ENCODE measurements at places on chromosomes 1 and 21.

GRCh38 chr1:19472174-19472573 lies 13.2 kb downstream of the CAPZB start:
- no peak for DNase-seq

- DNase-seq: no peak
Observed at GRCh38 chr1:22556391-22557104, 6.7 kb upstream of the EPHA8 start.

GRCh38 chr1:109661391-109661790 lies 5.5 kb downstream of the GSTM4 start:
- DNase-seq: no peak

DNA sequence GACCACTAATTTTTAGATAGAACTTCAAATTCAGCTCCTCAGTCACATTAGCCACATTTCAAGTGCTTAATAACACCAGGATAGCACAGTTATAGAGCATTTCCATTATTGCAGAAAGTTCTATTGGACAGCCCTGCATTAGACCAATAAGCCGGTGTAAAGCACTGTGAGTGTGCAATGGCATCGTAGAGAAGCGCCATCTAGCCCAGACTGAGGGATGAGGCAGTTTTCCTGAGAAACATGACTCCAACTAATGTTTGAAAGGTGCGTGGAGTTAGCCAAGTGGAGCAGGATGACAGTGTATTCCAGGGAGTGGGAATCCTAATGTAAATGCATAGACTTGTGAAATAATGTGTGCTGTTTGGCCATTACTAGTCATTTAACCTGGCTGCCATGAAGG lies 7.7 kb downstream of the RPE65 start:
- DNase-seq: no peak

DNA sequence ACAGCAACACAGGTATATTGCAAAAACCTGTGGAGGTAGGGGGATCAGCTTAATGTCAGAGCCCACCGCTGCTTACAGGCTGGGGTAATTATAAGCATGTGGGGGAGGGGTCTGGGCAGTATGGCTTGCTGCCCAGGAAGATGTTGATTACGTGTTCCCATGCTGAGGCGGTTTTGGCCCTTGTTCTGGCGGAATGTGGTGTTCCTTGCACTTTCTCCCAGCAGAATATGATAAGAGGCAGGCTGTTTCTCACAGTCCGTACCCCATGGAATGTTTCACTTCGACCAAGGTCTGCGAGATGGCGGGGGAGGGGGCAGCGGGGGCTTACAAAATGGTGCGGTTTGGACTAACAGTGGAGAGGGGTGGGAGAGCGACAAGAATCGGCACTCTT lies 9.8 kb upstream of the HPCAL4 start:
- no peak for DNase-seq

GRCh38 chr1:248788327-248788726 lies 32.8 kb upstream of the LYPD8 start:
- DNase-seq: no peak

DNA sequence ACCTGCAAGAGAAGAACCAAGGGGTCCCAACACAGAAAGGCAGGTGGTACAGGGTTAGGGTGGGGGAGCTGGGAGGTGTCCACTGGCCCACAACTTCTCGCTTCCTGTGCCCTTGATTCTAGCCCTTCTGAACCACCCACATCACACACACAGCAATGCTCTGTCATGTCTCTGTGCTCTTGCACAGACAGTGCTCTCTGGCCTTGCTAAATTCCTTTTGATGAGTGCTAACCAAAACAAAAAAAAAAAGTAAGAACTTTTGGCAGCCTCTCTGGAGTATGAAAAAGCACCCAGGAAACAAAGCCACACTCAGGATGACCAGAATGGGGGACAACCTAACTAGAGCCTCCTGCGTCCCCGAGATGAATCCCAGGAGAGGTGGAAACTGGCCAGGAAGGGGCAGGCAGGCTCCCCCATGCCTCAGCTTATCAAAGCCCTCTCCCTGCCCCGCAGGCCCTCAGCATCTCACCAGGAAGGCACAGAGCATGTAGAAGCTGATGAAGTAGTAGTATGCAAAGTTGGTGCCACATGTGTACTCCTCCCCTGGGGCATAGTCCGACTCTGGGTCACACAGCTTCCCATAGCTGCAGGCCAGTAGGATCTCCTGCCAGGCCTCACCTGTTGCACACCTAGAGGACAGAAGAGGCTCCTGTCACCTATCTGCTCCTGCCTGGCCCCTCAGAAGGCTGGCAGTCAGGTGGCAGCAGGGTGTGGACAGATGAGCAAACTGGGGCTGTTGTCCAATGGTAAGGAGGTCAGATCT lies 27.2 kb upstream of the KIF21B start:
- no peak for DNase-seq

DNA sequence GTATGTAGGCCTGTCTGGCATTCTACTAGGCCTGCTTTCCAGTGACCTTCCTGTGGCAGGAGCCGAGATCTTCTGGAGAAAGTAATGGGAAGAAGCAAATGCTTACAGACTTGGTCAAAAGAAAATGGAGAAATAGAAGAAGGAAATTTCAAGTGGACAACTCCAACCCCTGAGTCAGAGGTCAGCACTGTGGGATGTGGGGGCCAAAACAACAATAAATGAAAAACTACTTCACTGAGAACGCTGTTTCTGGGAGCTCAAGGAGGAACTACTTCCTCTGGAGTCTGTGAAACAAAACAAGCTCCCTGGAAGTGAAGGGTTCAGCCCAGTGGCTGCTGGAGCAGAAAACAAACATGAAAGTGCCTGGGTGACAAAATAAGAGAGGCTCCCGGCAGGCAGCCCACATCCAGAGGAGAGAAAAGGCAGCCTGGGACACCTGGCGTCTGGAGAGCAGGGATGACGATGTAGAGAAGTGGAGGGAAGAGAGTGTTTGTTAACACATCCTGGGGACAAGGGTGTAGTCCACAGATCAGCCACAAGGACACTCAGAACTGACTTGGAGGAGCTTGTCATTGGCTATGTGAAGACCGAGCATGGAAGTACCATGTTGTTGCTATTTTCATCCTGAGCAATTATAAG lies 355.2 kb downstream of the SMYD3 start:
- no peak for DNase-seq

- no peak for DNase-seq
Observed at GRCh38 chr1:117981455-117982192, 52.1 kb downstream of the WDR3 start.

GRCh38 chr1:185474440-185475149 lies 157.6 kb upstream of the IVNS1ABP start:
- DNase-seq: no peak

- no peak for DNase-seq
Observed at GRCh38 chr1:119729044-119729443, 17.3 kb downstream of the PHGDH start.

- no peak for DNase-seq
Observed at GRCh38 chr1:32636914-32637645, 13.3 kb downstream of the ZBTB8OS start.

DNA sequence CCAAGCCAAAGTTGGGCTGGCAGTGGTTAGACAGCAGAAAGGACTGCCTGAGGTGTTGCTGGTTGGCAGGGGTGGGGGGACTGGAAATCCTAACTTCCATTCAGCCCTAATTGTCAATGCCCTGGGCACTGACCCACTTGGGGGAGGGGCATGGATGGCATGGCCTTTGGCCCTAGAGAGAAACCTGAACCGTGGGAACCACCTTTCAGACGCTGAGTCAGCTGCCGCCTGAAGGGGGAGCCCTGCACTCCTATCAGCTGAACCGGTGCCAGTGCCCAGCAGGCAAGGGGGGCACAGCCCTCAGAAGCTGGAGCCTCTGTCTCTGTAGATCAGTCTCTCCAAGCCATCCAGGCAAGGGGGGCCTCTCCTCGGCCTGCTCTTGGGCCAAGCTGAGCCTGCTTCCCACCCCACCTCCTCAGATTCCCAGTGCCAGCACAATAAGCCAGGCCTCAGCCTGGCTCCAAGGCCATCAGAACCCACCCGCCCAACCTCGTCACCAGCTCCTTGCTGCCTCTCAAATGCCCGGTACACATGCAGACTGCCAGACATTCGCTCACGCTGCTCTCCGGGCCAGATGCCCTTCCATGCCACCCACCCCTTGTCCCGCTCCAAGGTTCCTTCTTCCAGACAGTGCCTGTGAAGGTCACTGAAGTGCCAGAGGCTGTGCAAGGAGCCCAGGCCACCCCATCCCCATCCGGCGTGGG lies 11.6 kb downstream of the TINAGL1 start:
- DNase-seq: peak; percentile 32

DNA sequence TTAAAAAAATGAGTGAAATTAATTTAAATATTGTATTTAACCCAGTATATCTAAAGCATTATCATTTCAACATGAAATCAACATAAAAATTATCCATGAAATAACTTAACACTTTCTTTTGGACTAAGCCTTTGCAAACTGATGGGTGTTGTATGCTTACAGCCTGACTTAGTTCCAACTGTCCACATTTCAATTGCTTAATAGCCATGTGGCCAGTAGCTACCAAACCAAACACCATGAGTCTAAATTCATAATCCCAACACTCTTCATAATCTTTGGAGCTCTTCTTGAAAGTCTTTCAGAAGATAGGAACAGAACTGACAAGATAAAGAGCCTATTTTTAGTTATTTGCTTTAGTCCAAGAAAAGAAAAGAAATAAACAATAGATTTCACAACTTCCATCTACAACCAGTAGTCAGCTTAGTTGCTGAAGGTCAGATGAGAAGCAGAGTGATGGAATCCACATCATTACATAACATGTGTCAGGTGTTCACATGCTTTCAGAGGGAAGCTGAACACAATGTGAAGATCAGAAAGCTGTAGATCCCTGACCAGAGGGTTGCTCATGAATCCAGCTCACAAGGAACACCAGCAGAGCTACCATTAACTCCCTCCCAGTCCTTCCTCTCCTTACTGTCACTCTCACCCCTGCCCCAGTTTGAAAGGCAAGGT lies 144.0 kb upstream of the ZNF648 start:
- no peak for DNase-seq

GRCh38 chr1:171809834-171810233 lies 28.4 kb downstream of the METTL13 start:
- DNase-seq: no peak

GRCh38 chr1:16075337-16076030 lies 2.0 kb upstream of the FAM131C start:
- DNase-seq: no peak

DNA sequence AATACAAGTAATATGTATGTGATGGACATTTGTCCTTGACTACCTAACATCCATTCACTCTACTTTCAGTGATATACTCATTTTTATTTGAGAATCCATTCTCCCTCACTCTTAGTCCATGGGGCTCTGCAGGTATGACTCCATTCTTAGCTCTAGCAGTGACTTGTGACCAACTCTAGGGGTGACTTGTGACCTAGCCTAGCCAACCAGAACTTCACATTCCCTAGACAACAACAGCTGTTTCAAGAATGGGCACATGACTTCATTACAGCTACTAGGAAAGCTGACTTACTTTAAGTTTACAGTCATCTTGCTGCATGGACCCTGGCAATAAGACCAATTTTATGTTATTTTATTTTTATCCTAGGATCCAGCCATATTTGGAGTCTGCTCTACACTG lies 23.6 kb upstream of the DDX59 start:
- DNase-seq: no peak

- peak; percentile 66 for DNase-seq
Observed at GRCh38 chr1:145858238-145858900, 512 bp downstream of the PIAS3 start.

DNA sequence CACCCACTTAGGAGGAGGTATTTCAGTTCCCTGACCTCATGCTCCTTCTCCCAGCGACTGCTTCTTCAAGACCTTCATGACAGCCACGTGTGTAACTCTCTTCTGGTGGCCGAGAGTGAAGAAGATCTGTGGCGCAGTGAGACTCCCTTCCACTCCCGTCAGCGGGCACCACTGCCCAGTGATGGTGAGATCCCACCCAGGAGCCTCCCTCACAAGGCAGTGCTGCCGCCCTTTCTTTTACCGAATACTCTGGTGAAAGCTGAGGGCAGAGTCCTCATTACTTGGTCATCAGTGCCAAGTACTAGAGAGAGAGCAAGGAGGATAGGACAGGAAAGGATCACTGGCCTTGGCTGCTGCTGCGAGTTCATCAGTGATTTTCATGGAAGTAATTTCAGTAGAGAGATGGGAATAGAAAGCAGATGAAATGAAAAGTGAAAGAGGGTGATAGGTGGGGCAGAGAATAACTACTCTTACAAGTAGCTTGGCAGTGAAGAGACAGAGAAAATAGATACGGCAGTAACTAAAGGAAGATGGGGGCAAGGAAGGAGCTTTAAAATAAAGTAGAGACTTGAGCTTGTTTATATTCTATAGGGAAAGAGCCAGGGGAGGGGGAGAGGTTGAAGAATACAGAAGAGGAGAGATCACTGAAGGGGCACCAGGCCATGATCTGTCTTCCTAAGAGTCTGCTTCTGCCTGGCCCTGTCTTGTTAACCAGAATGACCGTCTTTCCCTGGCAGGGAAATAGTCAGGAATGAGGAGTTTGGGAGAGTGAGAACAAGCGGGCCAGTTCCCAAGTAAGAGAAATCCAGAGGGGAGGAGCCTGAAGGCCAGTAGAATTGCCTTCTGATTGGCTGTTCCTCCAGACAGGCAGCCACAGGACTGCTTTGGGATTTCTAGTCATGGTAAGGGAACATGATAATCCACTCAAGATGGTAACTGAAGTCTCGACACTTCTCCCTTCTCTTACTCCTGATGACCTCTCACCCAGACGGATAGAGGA lies 18.3 kb downstream of the HYI start:
- DNase-seq: no peak

- DNase-seq: no peak
Observed at GRCh38 chr1:232951180-232951579, 769 bp downstream of the NTPCR start.

DNA sequence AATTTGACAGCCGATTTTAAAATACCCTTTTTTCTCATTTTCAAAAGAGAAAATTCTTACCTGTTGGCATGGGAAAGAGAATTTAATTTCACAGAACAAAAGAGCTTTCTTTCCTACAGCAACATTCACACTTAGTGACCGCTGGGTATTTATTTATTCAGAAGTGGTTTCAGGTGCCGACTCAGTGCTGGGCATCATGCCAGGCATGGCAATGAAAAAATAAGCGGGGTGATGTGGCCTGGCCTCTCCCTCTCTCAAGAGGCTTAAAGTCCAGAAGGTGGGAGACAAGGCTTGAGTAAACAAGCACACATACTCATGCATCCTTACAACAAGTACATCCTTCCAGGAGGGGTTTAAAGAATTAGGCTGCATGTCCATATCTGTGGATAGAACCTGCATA lies 4.1 kb upstream of the PCP4 start:
- DNase-seq: no peak

Data from COLO829 (cell line).